ENCODE measurements at places on chromosomes 11 and 22.

- DNase-seq: no peak
These were observed 2.0 kb upstream of the UEVLD start for GRCh38 chr11:18590571-18590970.

- no peak for DNase-seq
These were observed 57.2 kb upstream of the SHANK2 start for GRCh38 chr11:71309611-71310010.

- DNase-seq: no peak
These were observed 69.4 kb downstream of the RBFOX2 start for GRCh38 chr22:35959121-35959800.

DNA sequence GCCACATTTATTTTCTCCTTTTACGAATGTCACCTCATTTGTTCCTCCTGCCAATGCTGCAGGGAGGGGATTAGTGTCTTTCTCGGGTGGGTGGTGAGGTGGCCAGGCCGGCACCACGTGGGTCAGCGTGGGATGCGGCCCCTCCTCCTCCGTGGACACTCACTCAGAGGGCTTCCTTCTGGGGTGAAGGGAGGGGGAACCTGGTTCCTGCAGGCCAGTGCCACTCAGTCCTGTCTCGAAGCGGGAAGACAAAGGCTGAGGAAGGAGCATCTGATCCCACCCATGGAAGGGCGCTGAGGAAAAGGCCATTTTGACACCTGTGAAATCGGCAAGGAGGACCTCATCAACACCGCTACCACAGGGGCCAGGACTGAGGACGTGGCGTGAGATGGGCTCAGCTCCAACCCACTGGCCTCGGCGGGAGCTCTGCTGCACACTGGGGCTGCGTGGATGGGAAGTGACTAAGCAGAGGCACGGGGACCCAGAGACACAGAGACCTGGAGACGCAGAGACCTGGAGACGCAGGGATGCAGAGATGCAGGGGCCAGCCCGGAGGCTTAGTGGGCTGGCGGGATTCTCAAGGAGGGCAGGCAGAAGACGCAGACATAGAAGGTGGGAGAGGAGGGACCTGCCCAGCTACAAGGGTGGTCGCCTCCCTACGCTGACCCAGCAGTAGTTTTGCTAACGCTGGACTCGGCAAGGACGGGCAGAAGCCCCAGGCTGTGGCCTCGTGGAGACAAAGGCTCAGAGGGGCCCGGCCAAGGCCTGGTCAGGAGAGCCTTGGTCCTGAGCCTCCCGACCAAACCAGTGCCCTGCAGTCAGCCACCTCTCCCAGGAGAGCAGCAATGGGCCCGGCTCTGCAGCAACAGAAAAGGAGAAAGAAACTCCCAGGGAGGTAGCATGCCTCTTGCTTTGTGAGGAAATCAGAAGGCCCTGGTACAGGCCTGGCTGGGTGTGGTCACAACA is 1071.2 kb downstream of the BRD1 start:
- no peak for DNase-seq

DNA sequence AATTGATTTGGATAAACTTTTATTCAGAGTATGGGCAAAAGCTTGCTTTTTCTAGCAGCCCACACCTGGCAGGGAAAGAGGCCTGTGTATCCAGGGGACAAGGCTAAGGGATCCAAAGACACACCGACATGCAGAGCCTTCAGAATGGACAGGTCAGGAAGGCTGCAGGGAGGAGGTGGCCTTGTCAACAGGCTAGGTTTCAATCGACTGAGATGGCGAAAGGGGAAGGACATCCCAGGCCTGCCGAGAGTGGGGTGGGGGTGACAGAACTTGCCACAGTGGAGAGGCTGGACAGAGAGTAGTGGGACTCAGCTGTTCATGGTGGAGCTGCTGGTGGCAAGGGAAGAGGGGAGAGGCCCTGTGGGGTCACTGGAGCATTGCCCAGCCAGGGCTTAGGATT is 5.3 kb upstream of the SLC39A13 start:
- no peak for DNase-seq
